ENCODE measurements at places on chromosomes 7 and 10. TPM values are rescaled to one million over a fixed set of nuclear protein-coding genes. Genes with fewer than 3 reads are reported as not detected.

- H3K36me3 ChIP-seq, result no peaks in the 10 kb centered on the region
- no peak overlapping the region for H3K4me3 ChIP-seq
- no peak overlapping the region for H3K27ac ChIP-seq
- no peaks in the 10 kb centered on the region for H3K4me1 ChIP-seq
- DNase-seq, result no peak
Observed at GRCh38 chr7:45569290-45569685, 4.9 kb upstream of the ADCY1 start.

DNA sequence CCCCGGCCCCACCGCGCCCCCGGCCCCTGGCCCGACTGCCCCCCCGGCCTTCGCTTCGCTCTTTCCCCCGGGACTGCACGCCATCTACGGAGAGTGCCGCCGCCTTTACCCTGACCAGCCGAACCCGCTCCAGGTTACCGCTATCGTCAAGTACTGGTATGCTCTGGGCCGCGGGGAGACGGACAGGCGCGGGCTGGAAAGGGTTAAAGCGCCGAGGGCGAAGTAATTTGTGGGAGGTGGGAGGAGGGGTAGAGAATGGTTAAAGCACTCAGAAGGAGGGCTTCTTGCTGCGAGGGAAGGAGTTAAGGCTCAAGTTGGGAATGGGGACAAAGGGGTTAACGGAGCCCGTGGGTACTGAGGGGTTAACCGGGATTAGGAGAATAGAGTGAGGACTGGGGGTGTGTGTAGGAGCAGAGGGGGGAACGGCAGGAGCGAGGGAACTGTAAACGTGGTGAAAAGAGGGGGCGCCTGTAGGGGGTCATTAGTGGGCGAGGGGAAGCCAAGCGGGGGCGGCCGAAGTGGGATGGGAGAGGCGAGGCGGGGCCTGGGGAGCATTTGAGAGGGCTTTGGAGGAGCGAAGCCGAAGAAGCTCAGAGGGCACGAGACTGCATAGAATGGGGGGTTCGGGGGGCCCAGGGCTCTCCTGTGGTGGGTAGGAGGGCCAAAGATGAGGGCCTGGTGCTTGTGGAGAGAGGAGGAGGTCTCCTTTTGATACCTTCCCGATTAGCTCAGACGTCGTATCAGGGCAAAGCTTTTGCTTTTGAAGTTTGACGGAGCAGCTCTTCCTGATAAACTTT is 605 bp downstream of the SUFU start:
- peak; percentile 39 for DNase-seq
- H3K36me3 ChIP-seq, result no peaks in the 10 kb centered on the region
- H3K27me3 ChIP-seq, result no peaks in the 10 kb centered on the region
- peaks cover 21% of the 10 kb centered on the region for H3K4me1 ChIP-seq
- H3K4me3 ChIP-seq, result peak overlapping the region; percentile 91

- no peaks in the 10 kb centered on the region for H3K27me3 ChIP-seq
- no peaks in the 10 kb centered on the region for H3K4me1 ChIP-seq
- DNase-seq, result no peak
- no peak overlapping the region for H3K27ac ChIP-seq
- H3K36me3 ChIP-seq, result no peaks in the 10 kb centered on the region
- no peak overlapping the region for H3K4me3 ChIP-seq
Observed at GRCh38 chr10:81177651-81178244, 640.0 kb downstream of the SH2D4B start.

LRRC17 gene
- not detected for total RNA-seq

DNA sequence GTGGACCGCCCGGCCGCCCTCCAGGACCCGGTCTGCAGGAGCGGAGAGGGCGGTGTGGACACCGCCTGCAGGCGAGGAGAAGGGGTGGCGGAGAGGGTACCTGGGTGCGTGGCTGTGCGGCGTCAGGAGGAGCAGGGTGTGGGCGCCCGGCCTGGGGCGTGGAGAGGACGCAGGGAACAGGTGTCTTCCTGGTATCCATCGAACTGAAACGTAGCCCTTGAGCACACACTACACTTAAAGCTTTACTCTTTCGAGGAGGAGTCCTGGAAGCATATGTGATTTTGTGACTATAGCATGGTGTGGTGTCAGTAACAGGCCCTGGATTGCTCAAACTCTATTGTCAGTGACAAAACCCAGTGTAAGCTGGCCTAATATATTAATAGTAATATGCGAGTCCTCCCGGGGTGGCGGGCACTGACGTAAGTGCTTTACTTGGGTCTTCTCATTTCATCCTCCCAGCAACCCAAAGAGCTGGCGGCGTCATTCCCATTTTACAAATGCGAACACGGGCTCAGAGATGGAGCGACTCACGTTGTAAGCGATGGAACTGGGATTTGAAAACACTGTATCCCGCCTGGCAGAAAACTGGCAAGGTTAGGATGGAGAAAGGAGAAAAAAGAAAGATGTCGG is 508 bp upstream of the TECPR1 start:
- peak overlapping the region; percentile 15 for H3K27ac ChIP-seq
- H3K4me1 ChIP-seq, result peaks cover 4% of the 10 kb centered on the region
- peak overlapping the region; percentile 96 for H3K4me3 ChIP-seq
- DNase-seq, result peak; percentile 49

DNA sequence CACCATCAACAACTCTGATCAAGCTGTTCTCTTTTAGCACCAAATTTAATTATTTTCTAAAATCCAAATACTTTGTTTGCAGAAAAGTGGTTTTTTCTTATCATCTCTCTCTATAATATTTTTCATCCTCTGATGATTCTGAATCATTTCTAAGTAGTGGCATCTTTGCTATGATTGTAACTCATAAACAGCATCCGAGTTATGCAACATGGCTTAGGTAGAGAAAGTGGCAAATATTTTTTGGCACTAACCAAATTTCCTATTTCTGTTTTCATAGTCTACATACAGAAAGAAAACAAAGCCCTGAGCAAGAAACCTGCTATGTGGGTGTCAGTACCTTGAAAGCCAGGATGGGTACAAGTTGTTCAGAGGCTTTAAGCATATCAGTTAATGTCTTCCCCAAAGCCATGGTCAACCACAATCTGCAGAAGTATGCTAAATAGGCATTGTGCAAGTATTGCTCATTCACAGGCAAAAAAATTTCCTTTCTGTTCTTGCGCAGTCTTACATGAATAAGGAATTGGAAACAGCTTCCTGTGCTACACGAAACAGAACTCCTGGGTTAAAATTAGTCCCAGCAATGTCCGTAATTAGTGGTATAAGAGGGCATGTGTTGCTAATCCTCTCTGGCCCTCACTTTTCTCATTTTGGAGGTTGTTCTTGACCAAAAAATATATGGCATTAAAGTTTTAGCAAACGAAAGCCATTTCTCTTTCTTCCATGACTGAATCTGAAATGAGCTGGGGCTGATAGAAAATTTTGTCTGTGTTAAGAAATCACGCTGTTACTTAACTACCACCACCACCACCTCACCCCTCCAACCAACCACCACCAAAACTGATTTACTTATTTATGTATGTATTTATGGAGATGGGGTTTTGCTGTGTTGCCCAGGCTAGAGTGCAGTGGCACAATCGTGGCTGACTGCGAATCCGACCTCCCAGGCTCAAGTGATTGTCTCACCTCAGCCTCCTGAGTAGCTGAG is 325.6 kb upstream of the MAGI2 start:
- peak overlapping the region; percentile 72 for H3K27ac ChIP-seq
- peaks cover 20% of the 10 kb centered on the region for H3K4me1 ChIP-seq
- DNase-seq, result peak; percentile 91
- H3K36me3 ChIP-seq, result no peaks in the 10 kb centered on the region
- H3K27me3 ChIP-seq, result no peaks in the 10 kb centered on the region

DNA sequence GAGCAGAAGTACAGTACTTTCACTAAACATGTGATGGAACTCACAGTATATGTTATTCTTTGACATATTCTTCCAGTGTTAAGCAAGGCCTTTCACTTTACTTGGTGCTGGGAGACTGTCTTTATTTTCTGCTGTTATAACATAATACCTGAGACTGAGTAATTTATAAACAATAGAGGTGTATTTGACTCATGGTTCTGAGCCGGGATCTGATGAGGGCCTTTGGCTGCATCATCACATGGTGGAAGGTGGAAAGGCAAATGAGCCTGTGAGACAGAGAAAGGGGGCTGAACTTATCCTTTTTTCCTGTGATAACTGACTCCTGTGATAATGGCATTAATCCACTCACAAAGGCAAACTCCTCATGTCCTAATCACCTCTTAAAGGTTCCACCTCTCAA is 1.4 kb downstream of the SUPV3L1 start:
- H3K4me1 ChIP-seq, result peaks cover 7% of the 10 kb centered on the region
- H3K27ac ChIP-seq, result peak overlapping the region; percentile 95

IL2RA gene
- total RNA-seq, result not detected

Measured in GM23248 (cell line).